ENCODE measurements at places on chromosomes 7 and 10.

DNA sequence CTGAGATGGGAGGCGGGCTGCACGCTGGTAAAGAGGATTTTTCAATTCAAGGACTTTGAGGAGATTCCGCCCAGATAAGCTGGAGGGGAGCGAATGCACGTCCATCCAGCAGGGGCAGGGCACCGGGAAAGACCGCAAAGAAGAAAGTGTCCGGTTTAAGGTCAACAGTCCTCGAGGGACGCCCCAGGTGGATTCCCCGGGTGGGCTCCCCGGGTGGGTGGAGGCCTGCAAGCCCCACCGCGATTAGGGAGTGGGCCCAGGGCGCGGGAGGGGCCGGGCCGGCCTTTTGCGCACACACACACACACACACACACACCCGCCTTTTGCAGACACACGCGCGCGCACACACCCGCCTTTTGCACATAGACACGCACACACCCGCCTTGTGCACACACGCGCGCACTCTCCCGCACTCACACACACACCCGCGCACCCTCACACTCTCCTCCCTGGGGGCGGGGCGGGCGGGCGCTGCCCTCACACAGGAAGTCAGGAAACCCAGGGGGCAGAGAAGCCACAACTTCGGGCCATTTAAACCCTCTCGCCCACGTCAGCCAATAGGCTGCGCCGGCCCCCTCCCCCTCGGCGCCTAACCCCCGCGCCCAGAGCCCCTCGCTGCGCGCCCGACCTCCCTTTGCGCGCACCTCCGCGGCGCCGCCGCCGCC lies 615 bp downstream of the ARHGAP12 start:
- DNase-seq, result peak; percentile 70

DNA sequence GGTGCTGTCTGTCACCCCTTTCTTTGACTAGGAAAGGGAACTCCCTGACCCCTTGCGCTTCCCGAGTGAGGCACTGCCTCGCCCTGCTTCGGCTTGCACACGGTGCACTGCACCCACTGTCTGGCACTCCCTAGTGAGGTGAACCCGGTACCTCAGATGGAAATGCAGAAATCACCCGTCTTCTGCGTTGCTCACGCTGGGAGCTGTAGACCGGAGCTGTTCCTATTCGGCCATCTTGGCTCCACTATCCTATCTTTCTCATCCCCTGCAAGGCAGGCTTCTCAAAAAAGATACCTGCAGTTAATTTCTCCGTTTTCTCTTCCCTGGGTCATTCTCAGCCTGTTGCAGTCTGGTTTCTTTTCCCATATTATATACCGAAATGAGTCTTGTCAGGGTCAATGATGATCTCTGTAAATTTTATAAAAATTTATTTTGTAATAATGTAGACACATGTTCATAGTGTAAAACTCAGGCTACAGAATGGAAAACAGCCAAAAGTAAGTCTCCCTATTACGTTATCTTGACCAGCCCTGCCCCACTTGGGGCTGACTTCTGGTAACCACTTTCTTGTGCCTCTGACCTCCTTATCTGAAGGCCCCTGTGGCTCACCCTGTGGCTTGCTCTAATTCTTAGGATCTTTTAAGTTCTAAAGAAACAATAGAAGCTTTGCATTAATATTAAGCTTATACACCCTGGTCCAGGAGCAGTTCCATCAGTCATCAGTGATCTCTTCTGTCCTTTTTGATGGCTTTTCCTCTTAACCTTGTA lies 20.7 kb downstream of the BLVRA start:
- DNase-seq, result no peak

DNA sequence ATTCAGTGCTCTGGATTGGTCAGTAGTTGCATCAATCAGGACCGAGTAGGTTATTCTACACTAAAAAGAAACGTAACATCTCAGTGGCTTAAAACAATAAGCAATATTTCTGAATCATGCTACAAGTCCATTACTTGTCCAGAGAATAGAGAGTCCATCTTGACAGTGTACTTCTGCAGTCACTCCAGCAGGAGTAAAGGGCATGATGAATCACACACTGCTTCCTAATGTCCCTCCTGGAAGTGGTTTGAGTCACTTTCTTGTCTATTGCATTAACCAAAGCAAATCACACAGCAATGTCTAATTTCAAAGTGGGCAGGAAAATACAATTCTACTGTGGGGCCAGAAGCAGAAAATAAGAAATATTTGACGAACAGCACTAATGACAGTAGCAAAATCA lies 124.8 kb downstream of the TSPAN12 start:
- DNase-seq, result no peak

DNA sequence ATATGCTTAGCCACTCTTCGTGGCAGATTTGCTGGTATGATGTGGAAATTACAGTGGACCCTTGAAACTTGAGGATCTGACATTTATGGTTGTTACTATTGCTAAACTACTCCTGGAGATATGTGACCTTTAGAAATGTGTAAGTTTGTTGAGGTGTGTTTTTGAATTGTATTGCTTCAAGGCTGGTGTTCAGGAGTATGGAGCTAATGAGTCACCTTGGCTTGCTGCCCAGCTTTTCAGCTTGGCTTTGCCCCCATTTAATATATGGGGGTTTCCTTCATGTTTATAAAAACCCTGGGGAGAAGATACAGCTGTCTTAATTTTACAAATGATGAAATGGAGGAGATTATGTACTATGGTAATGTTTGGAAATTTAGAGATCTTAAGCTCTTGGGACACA lies 11.6 kb downstream of the HBP1 start:
- DNase-seq, result no peak

DNA sequence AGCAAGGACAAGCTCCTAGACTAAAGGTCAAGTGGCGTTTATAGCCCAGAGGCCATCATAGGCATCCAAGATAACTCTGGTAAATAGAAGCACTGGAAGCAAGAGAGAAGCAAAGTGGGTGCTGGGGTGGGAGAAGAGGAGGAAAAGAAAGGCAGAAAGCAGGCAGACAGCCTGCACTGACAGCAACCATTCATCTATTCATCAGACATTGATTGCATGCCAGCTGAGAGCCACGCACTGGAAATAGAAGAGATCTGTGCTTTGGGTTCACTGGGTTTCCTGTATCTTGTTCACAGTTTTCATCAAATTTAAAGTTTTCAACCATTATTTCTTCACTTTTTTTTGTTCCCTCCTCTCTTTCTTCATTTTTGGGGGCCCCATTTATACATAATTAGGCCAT lies 4.7 kb upstream of the SLIT1 start:
- DNase-seq, result no peak

DNA sequence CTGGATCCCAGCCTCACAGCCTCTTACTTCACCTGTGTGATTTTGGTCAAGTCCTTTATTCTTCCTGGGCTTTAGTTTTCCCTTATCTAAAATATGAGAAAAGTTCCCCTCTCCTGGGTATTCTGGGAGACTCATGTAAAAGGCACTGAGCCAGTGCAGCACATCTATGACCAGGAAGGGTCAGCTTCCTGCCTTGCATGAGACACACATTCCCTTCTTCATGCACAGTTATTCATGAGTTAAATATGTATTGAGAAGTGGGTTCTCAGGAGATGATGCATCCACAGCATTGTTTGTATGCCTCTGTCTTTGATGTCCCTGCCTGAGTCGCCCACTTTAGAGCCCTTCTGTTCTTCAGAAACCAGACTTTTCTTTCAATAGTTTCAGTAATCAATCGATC lies 33.3 kb downstream of the EGFR start:
- DNase-seq, result no peak

- no peak for DNase-seq
Measured at GRCh38 chr10:127210936-127211466, 14.6 kb upstream of the INSYN2A start.

DNA sequence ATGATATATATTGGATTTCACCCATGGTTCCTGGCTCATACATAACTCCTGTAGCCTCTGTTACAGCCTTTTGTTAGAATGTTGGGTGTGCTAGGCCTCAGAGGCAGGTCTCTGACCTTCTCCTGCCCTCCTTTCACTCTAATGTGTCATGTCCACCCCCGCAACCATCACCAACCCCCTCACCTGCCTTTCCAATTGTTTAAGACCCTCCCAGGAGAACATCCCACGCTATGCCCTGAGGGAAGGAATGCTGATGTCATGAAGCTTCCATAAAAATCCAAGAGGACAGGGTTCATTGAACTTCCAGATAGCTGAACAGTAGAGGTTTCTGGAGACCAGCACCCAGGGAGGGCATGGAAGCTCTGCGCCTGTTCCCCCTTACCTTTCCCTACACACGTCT lies 30.8 kb upstream of the C10orf67 start:
- no peak for DNase-seq

- no peak for DNase-seq
Measured at GRCh38 chr10:96025566-96025965, 17.8 kb upstream of the CCNJ start.

GRCh38 chr7:17463511-17464085 lies 165.1 kb downstream of the AHR start:
- DNase-seq, result no peak

Data from lower lobe of right lung (tissue), 2 donors.